ENCODE measurements at places on chromosomes 2 and 18.

DNA sequence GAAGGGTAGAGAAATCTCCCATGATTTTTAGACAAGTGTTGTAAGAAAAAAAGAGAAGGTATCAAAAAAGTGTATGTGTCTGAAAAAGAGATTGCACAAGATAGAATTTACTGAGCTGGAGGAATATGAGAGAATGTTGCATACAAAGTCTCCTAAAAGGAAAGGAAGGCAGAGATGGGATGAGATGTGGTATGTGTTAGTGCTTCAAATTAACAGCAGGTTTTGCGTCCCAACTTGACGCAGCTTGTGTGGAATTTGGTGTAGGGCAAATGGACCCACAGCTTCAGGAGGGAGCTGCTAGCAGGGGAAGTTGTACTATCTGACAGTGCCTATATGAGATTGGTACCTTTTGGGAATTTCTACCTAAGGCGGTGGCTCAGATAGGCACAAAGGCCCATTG lies 9.0 kb upstream of the RASGRP3 start:
- DNase-seq: no peak

- DNase-seq: no peak
Observed at GRCh38 chr18:28267878-28268625, 91.1 kb upstream of the CDH2 start.

GRCh38 chr2:191701696-191702095 lies 23.8 kb downstream of the NABP1 start:
- DNase-seq: peak; percentile 5

GRCh38 chr2:191631754-191632153 lies 46.2 kb upstream of the NABP1 start:
- no peak for DNase-seq

DNA sequence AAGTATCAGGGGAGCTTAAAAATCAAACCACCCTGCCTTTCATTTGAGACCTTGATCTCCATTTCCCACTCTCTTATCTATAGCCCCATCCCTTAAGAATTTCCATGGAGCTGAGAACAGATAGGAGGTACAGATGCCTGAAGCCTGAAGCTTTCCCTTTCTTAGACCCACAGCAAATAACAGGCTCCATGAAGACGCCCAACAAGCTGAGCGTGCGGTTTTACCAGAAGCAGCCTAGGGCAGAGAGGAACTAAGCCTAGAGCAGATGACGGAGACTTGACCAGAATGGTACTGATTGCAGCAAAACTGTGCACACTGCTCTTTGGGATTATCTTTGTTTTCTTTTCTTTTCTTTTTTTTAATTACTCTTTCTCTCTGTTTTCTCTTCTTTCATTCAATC lies 1.7 kb upstream of the ERBB4 start:
- no peak for DNase-seq

- no peak for DNase-seq
Observed at GRCh38 chr18:58446391-58447060, 182.4 kb downstream of the ALPK2 start.

- DNase-seq: no peak
Observed at GRCh38 chr18:10475654-10476291, 21.3 kb downstream of the APCDD1 start.

- peak; percentile 97 for DNase-seq
Observed at GRCh38 chr18:457140-457519, 43.4 kb downstream of the COLEC12 start.

GRCh38 chr2:196247114-196247975 lies 76.0 kb upstream of the STK17B start:
- no peak for DNase-seq

GRCh38 chr18:45626330-45627203 lies 11.3 kb downstream of the SLC14A2 start:
- DNase-seq: no peak

DNA sequence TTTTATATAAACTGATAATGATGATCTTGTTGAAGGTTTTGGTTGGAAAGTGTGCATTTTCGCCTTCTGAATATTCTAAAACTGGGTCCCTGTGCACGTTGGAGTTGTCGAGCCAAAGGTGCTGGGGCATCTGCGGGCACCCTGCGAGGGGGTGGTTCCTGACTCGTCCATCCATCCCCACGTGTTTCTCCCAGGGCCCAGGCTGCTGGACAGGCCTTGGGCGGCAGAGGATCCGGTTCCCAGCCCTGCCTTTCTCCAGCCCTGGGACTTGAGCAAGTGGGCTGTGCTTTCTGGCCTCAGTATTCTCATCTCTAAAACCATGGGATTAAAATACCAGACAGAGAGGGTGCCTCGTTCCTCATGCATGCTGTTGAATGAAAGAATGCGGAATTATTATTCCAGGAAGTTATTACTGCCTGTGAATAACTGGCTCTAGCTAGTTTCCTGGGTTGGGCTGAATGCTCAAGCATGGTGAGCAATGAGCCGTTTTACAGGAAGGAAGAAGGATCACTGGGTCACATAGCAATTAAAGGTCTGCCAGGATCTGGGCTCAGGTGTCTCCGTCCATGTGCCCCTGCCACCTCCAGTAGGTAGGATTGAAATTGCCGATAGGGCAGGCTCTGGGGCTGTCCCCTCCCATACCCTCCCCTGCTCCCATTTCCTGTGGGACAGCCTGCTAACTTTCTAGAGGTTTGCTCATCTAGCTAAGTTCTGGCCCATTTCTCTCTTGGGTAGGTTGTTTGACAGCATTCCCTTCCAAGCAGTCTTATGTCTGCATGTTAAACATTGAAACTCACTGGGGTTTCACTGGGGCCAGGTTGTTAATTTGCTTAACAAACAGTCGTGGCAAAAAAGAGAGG lies 77.2 kb upstream of the HS6ST1 start:
- DNase-seq: no peak
